ENCODE measurements at places on chromosomes 4 and X. TPM values are rescaled to one million over a fixed set of nuclear protein-coding genes. Genes with fewer than 3 reads are reported as not detected.

DNA sequence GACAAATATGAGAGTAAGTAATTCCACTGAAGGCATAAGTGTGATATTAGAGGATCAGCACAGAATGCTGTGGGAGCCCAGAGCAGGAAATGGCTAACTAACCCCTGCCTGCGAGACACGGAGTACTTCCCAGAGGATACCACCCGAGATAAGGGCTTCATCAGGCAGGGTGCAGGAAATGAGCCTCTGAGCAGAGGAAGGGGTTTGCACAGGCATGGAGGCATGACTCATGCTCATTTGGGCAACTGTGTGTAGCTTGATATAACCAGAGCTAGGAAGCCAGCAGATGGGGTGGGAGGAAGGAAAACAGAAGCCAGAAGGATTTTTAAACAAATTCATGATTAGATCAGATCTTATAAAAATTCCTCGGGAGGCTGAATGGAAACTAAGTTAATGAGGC is 70.0 kb upstream of the TSPAN5 start:
- H3K27me3 ChIP-seq = no peaks in the 10 kb centered on the region
- peaks cover 3% of the 10 kb centered on the region for H3K4me1 ChIP-seq
- peak overlapping the region; percentile 64 for H3K27ac ChIP-seq
- no peak overlapping the region for H3K4me3 ChIP-seq

GRCh38 chr4:147846318-147847155 is 114.6 kb downstream of the ARHGAP10 start:
- H3K4me3 ChIP-seq = no peak overlapping the region
- no peak overlapping the region for H3K27ac ChIP-seq
- no peaks in the 10 kb centered on the region for H3K27me3 ChIP-seq
- H3K4me1 ChIP-seq = peaks cover 14% of the 10 kb centered on the region
- H3K36me3 ChIP-seq = peaks cover 13% of the 10 kb centered on the region
- DNase-seq = no peak

DNA sequence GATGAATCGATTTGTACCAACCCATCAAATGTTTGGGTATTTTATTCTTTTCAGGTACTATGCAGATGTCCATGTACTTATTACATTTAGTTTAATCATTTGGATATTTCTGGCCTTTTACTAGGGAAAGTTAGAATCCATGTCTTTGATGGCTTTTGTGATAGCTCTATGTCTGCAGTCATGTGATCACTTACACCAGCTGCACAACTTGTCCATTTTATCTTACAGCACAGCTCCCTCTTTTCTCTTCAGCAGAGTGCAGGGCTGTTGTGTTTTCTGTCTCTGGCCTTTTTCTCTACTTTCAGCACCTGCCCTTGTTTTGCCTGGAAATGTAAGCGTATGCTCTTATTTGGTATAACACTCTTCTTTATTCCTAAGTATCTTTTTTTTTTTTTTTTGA is 30.6 kb downstream of the WWC2 start:
- H3K36me3 ChIP-seq = no peaks in the 10 kb centered on the region
- no peaks in the 10 kb centered on the region for H3K27me3 ChIP-seq
- H3K4me3 ChIP-seq = no peak overlapping the region

- no peak overlapping the region for H3K4me3 ChIP-seq
- peaks cover 2% of the 10 kb centered on the region for H3K4me1 ChIP-seq
- H3K36me3 ChIP-seq = no peaks in the 10 kb centered on the region
- no peak for DNase-seq
These were observed 195.8 kb downstream of the CLCN4 start for GRCh38 chrX:10352536-10352935.

Gene TMPRSS11A
- total RNA-seq = 1.8 TPM

GRCh38 chrX:102957751-102958150 is 20.7 kb downstream of the RAB40AL start:
- H3K4me3 ChIP-seq = no peak overlapping the region
- H3K27me3 ChIP-seq = no peaks in the 10 kb centered on the region
- DNase-seq = no peak
- no peaks in the 10 kb centered on the region for H3K4me1 ChIP-seq
- H3K36me3 ChIP-seq = no peaks in the 10 kb centered on the region
- H3K27ac ChIP-seq = no peak overlapping the region

- H3K4me1 ChIP-seq = peaks cover 4% of the 10 kb centered on the region
- no peaks in the 10 kb centered on the region for H3K36me3 ChIP-seq
- H3K4me3 ChIP-seq = no peak overlapping the region
These were observed 21.8 kb downstream of the FGD1 start for GRCh38 chrX:54473993-54474859.

Gene TEC
- total RNA-seq = 3.5 TPM

Gene KDR
- total RNA-seq = 44.1 TPM

GRCh38 chr4:39502019-39502663 is 25.1 kb downstream of the UGDH start:
- no peaks in the 10 kb centered on the region for H3K4me1 ChIP-seq
- H3K36me3 ChIP-seq = peaks cover 43% of the 10 kb centered on the region
- no peaks in the 10 kb centered on the region for H3K27me3 ChIP-seq
- no peak overlapping the region for H3K27ac ChIP-seq
- no peak overlapping the region for H3K4me3 ChIP-seq

DNA sequence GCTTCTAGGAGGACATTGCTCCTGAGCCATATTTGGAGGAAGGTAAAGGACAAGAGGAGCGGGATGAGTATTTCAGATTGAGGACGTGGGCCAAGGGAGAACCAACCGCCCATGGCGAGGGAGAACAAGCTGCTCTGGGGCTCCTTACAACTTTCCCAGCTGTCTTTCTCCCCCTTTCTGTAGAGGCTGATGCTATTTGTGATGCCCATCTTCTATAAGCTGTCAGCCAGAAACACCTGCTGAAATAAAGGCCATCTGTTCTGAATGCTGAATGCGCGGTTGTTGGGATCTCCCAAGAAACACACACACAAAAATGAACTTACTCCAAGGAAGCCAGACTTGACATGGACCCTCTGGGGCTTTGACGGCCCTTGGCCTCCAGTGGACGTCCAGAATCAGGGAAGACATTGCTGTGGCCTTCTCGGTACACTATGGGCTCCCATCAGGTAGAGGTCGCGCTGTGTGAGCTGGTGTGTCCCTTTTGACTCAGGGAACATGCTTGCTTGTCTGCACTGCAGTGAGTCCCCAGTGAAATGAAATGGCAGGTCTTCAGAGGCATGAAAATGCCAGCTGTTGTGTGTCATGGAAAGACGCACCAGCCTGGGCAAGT is 30.9 kb downstream of the RWDD4 start:
- H3K27me3 ChIP-seq = peaks cover 12% of the 10 kb centered on the region
- no peaks in the 10 kb centered on the region for H3K36me3 ChIP-seq
- H3K4me3 ChIP-seq = no peak overlapping the region
- DNase-seq = no peak
- H3K27ac ChIP-seq = no peak overlapping the region
